CD4-positive, alpha-beta T cell treated with Interleukin-12 subunit alpha and Interleukin-12 subunit beta, for 1 hour (primary cell): ENCODE measurements at places on chromosomes 1 and 21.

DNA sequence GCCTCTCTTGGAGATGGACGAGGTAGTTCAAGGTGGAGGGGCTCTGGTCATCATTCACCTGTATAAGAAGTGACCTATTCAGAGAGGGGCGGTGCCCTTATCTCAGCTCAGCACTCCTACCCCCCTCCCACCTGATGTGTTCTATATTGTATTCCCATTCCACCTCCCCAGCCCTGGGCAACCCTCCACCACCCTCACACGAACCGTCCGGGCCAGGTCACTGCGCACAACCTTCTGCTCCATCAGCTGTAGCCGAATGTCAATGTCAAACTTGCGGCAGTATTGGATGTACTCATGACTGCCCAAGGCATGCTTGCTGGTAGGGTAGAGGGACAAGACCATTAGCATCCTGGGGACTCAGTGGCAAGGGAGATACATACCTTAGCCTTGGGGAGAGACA lies 34.3 kb downstream of the PIK3C2B start:
- no peak for DNase-seq

GRCh38 chr1:99534638-99534930 lies 111.3 kb upstream of the PALMD start:
- DNase-seq = no peak

DNA sequence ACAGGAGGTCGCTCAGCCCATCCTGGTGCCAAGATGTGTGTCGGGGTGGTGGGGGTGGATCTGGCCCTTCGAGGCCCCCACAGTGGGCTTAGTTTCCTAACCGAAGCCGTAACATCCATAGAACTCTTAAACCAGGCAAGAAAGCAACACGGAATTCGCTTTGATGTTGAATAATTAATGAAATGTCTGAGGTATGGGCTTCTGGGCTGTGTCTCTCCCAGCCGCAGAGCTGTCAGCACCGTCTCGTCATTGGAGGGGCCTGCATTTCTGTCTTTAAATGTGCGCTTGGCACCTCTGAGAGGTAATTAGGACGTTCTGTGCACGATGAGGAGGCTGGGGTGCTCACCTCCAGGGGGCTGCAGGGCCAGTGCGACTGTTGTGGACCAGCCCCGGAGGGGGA lies 13.3 kb upstream of the PLCH2 start:
- DNase-seq = no peak

GRCh38 chr1:32151319-32151787 lies 28.1 kb upstream of the TXLNA start:
- DNase-seq = no peak

DNA sequence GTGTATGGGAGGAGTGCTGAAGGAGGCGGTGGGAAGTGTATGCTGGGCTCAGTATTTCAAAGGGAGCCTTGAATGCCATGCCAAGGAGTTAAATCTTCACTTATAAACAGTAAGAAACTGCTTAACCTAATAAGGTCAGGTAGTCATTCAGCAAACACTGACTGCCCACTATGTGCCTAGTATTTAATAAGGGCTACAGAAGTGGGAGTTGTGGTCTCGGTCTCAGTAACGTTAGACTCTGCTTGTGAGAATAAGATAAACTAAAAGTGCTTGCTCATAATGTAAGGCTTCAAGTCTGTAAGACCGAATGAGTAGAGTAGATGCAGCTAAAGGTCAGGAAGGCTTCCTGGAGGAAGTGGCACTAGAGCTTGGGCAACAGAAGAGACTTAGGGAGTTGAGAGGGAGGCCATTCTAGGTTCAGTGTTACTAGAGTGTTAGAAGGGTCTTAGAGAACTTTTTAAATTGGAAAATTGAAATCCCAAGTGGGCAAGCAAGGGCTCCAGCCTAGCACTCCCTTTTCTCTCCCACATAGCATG lies 6.0 kb downstream of the MARCKSL1 start:
- DNase-seq = no peak

GRCh38 chr1:212610575-212610967 lies 2.0 kb downstream of the ATF3 start:
- DNase-seq = no peak

GRCh38 chr1:221594576-221594975 lies 147.3 kb downstream of the DUSP10 start:
- no peak for DNase-seq

DNA sequence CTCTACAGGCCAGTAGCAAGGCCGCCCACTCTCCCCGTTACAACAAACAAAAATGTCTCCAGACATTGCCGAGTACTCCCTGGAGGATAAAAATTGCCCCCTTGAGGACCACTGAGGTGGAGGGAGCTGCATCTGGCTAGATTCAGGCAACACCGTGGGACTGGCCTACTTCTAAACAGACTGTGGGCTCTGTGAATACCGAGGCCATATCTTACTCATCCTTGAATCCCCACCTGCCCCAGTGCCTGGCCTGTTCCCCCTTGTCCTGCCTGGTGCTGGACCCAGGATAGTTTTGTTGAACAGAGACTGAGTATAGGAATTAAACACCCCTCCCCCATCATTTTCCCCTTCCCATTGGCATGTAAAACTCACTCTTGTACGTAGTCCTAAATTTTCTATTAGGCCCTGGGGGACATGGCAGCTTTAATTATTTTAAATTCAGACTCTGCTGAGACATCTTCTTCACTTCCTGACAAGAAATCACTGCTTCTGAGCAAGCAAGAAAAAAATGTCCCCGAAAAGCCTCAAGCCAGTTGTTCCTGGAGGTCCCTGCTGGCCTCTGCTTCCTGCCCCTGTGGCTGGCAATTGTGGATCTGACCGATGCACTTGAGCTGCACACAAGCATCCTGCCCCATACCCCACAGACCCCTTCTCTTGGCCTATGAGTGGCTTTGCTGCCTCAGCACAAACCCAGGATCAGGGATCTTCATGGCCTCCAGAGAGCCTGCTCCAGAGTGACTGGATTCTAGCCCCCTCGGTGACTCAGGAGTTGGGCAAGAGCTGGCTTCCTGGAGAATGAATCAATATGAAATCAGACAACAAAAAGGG lies 111.0 kb downstream of the ACTL8 start:
- no peak for DNase-seq

GRCh38 chr1:39940253-39940652 lies 14.7 kb upstream of the MFSD2A start:
- DNase-seq = peak; percentile 6
